ENCODE measurements at places on chromosomes 3 and 15. TPM values are rescaled to one million over a fixed set of nuclear protein-coding genes. Genes with fewer than 3 reads are reported as not detected.

GRCh38 chr3:81245043-81245442, 516.4 kb downstream of the GBE1 start:
- DNase-seq: no peak

DNA sequence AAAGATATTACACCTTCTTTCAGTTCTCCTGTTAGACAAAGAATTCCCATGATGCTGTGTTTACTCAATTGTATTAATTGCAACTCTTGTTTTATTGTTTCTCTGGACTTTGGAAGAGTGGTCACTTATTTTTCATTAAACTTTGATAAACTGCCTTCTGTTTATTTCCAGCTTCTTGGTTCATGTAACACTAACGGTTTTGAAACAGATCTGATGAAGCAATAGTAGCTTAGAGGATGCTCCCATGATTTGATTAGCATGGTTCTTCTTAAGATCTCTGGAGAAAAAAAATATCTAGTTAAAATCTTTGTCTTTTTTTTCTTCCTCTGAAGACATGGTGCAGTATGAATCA, 90.1 kb downstream of the FNDC3B start:
- no peak for DNase-seq

- DNase-seq: no peak
These were observed 4.8 kb upstream of the RFX7 start for GRCh38 chr15:56248311-56248992.

INKA1 gene
- polyA plus RNA-seq: 24.0 TPM

PAK2 gene
- polyA plus RNA-seq: 18.1 TPM

- no peak for DNase-seq
These were observed 25.6 kb upstream of the CCDC50 start for GRCh38 chr3:191303596-191303995.

- no peak for DNase-seq
These were observed 67.8 kb downstream of the BDH1 start for GRCh38 chr3:197487911-197488391.

ARHGAP31 gene
- polyA plus RNA-seq: 3.5 TPM

DNA sequence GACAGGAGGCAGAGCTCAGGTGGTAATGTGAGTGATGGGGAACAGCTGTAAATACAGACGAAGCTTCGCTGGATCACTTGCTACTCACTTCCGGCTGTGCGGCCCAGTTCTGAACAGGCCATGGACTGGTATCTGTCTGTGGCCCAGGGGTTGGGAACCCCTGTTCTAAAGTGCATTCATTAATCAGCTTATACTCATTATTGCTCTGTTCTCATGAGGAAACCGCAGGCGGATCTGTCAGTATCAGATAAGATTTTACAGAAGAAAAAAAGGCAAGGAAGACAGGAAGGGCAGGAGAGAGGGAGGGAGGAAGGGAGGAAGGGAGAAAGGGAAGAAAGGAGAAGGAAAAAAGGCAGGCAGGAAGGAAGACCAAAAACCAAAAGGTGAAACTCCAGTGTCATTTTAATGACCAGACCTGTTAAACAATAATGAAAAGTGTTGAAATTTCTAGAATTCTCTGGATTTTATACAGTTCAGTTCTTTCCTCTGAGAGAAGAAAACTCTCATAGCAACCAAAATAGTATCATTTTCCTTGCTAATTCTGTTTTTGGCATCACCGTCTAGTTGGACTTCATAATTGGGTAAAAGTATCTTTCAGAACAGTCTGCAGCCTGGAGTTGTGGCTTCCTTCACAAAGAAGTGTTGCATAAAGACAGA, 128.0 kb upstream of the PROK2 start:
- DNase-seq: no peak

GOLGA6L10 gene
- 0.73 TPM for polyA plus RNA-seq

FBN1 gene
- 0.30 TPM for polyA plus RNA-seq

GRCh38 chr3:26648461-26648860, 25.9 kb downstream of the LRRC3B start:
- no peak for DNase-seq

C3orf20 gene
- 0.12 TPM for polyA plus RNA-seq

GRCh38 chr15:68653801-68654200, 75.0 kb downstream of the CORO2B start:
- DNase-seq: no peak

DNA sequence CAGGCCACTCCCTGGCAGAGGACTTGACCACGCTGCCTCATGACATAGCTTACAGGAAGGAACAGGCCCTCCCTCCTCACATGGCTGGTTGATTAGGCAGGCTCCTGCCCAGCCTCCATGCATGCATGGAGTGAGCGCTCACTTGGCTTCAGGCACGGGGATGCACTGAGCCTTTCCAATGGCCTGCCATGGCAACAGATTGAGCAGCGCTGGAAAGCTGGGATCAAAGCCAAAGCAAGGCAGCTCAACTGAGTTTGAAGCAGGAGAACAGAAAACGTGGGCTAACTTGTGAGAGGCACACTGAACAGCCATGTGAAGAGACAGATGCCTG, 5.9 kb upstream of the GRAMD2A start:
- no peak for DNase-seq

GRCh38 chr15:91894606-91895005, 41.1 kb downstream of the SLCO3A1 start:
- DNase-seq: no peak
